Activated gamma-delta T cell (primary cell): ENCODE measurements at places on chromosomes 2 and 18.

DNA sequence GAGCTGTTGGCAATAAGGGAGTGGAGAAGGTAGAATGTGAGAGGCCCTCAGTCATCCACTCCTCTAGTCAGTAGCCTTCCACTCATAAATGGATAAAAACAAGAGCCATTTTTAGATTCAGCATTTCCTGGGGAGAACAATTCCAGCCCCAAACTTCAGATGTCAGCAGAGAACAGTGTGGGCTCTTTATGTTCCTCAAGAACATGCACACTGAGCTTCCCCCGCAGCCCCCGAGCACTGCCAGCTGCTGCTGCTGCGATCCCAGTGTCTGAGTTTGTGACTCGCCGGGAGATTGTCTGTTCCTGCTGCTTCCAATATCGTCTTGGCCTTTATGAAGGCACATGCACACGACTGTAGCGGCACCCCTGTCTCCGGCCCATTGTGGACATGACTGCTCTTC is 143.7 kb upstream of the CTNNA2 start:
- DNase-seq: no peak

GRCh38 chr2:169768262-169768995 is 30.2 kb upstream of the SSB start:
- peak; percentile 10 for DNase-seq

DNA sequence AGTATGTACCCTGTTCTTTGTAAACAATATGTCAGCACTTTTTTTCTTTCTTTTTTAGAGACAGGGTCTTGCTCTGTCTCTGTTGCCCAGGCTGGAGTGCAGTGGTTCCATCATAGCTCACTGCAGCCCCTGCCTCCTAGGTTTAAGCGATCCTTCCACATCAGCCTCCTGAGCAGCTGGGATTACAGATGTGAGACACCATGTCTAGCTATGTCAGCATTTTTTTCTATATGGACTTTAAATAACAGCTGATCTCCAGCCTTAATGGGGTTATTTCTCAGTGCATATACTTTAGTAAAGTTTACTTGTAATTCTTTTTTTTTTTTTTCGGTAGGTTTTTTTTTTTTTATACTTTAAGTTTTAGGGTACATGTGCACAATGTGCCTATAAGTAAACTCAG is 26.6 kb downstream of the ABCG5 start:
- DNase-seq: no peak

- no peak for DNase-seq
Observed at GRCh38 chr2:167954495-167954894, 292.9 kb downstream of the STK39 start.

DNA sequence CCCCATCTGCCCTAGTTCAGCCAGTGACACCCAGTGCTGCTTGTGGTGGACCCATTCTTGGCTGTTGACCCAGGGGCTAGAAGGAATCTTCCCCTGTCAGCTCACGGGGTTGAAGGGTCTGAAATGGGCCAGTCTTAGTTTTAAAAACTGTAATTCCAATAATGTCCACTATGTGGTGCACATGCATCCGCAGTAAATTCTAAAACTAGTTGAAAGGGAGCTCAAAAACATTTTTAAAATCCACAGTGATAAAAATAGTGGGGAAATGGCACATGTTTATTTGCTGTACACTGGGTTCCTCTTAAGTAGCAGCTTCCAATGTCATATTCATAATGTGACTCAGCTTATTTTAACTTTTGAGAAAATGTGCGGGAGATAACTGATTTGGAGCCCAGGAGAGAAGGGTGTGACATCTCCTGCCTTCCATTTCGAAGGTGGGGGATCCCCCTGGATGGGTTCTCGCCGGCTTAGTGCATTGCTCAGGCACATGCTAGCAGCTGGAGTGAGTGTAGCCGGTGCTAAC is 32.8 kb downstream of the GRHL1 start:
- DNase-seq: no peak

GRCh38 chr2:16067866-16068551 is 127.7 kb downstream of the MYCN start:
- DNase-seq: no peak

DNA sequence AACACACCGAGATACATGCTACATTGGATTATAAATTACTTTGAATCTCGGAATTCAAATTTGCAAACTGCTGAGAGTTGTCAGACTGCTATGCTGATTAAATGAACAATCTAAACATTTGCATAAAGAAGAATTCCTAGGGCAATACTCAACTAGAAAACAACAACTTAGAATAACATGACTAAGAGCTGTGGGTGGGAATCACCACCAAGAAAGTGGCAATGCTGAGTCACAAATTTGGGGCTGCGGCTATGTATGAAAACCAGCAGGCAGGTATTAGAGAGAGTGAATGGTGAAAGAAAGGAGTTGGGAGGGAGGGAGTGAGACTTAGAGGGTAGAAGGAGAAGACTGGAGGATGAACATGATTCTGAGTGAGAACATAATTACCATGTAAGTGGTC is 559.5 kb downstream of the PIK3C3 start:
- DNase-seq: no peak

- DNase-seq: no peak
Observed at GRCh38 chr2:85755122-85756027, 1.6 kb downstream of the ATOH8 start.

DNA sequence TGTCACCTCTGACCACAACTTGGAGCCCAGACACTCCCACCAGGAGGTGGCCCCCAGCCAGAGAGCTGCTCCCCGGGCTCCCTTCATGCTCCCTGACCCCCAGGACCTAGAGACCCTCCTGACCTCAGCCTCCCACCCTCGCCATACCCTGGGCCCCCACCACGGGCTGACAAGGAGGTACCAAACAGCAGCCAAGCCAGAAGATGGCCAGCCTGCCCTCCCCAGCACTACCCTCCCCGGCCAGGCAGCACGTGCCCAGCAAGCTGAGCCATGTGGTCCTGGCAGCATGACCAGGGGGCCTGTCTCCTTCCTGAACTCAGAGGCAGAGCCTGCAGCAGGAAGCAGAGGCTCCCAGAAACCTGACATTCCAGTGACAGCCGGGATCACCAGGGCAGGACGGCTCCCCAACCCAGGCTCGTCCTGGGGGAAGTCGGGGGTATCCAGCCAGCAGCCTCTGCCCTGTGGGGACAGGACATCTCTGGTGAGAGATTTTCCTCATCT is 69.4 kb upstream of the GPC1 start:
- DNase-seq: no peak

DNA sequence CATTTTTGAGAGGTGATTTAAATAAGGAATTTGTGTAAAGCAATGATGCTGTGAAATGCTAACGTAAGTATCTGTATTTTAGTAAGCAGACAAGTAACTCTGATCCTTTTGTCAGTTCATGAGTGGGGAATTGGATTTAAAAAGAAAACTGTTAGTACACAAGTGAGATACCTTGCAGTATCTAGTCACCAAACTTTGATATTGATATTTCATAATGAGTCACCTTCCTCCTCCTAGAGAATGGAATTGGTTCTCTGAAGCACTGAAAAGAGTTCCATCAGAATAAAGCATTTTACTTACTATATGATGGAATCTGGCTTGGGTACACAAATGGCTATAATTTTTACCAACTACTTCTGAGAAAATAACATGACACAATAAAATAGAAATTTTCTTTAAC is 232.2 kb downstream of the ZNF804A start:
- DNase-seq: no peak

DNA sequence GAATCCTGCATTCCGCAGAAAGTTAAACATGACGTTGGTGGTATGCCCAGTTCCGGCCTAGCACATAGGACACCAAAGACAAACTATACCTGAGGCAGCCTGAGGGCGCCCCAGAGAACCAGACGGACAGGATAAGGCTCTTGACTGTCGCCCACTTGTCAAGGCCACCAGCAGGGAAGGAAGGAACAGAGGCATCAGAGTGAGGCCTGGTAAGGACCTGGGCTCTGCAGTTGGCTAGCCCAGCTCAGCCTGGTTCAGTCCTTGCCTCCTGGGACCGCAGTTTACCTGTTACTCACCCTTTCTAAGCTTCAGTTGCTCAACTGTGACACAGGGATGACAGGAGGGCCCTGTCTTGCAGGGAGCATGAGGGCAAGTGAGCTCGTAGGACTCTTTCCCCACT is 82.1 kb downstream of the ACTR2 start:
- no peak for DNase-seq

DNA sequence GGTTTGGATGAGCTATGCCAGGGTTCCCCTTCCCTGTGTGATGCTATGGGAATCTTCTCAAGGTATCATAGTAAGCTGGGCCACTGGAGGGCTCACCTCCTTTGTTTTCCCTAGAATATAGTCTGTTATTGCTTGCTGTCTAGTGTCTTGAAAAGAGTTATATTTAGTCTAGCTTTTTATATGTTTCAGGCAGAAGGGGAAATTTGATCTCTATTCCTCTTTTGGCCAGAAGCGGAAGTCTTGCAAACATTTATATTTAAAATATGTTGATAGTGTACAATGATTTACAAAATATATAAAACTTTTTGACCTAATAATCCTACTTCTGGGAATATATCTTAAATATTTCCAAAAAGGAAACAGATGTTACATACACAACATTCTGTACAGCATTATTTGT is 260.7 kb downstream of the FHOD3 start:
- DNase-seq: no peak

DNA sequence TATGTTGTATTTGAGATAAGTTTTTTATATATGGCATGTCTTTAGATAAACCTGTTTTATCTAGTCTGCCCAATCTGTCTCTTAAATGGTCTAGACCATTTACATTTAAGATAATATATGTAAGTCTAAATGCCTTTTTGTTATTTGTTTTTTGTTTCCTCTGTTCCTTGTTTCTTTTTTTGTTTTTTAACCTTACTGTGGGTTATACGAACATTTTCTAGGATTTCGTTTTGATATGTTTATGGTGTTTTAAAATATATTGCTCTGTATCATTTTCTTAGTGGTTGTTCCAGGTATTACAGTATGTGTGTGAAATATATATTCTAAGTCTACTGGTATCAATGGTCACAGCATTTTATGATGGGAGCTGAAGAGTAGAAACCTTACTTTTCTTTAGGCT is 13.3 kb downstream of the BCL2L11 start:
- DNase-seq: no peak

- no peak for DNase-seq
Observed at GRCh38 chr2:85999061-85999831, 106.4 kb downstream of the POLR1A start.

GRCh38 chr2:158009399-158009798 is 92.3 kb upstream of the UPP2 start:
- DNase-seq: no peak

DNA sequence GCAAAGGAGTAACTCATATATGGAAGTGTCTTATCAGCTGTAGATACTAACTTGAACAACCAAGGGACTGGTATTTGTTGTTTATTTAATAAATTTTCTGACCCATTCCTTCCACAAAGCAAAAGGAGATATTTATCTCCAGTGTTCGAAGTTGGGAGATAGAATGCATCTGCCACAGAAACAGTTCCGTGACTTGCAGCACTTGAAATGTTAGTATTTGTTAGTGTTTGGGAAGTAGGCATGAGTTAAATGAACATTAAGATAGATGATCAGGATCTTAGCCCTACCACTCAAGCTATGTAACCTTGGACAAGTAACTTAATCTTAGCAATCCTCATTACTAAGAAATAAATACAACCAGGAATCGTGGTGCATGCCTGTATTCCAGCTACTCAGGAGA is 12.1 kb upstream of the SULT1C4 start:
- no peak for DNase-seq

DNA sequence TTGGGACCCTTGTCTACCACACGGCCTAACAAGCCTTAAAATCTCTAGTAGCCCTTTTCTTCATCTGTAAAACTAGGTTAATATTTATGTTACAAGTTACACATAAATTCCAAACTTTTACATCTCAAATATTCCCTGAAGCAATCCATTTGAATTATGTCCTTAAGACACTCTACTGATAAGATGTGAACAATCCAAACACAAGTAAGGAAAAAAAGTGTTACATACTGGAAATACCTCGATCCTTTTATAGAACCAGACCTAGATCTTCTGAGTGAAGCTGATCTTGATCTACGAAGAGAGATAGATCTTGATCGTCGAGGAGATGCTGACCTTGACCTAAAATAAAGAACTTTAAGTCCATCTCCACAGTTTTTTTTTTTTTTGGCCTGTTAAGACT is 3.3 kb downstream of the SRSF7 start:
- no peak for DNase-seq

GRCh38 chr18:36215577-36215976 is 28.3 kb downstream of the MOCOS start:
- no peak for DNase-seq

- DNase-seq: no peak
Observed at GRCh38 chr2:196278491-196278911, 107.1 kb upstream of the STK17B start.

- DNase-seq: no peak
Observed at GRCh38 chr2:218405746-218406208, 6.1 kb downstream of the CTDSP1 start.

- no peak for DNase-seq
Observed at GRCh38 chr2:234003972-234004617, 46.4 kb upstream of the SPP2 start.

- DNase-seq: no peak
Observed at GRCh38 chr2:26016012-26016705, 17.7 kb upstream of the RAB10 start.

DNA sequence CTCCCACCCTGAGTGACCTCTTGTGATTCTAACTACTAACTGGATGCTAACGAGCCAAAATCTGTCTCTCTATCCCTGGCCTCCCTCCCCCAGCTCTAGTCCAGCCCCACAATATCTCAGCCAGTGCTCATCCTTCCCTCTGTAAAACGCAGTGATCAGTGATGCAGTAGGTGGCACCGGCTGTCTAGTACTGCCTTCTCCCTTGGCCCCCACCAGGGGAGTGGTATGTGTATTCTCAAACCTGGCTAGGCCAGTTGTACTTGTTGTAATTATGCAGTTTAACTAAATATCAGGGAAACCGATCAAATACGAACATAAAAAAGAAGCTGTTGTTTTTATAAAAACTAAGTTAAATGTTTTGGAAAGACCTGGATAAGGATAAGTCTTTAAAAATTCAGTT is 113.2 kb upstream of the ALPP start:
- no peak for DNase-seq

DNA sequence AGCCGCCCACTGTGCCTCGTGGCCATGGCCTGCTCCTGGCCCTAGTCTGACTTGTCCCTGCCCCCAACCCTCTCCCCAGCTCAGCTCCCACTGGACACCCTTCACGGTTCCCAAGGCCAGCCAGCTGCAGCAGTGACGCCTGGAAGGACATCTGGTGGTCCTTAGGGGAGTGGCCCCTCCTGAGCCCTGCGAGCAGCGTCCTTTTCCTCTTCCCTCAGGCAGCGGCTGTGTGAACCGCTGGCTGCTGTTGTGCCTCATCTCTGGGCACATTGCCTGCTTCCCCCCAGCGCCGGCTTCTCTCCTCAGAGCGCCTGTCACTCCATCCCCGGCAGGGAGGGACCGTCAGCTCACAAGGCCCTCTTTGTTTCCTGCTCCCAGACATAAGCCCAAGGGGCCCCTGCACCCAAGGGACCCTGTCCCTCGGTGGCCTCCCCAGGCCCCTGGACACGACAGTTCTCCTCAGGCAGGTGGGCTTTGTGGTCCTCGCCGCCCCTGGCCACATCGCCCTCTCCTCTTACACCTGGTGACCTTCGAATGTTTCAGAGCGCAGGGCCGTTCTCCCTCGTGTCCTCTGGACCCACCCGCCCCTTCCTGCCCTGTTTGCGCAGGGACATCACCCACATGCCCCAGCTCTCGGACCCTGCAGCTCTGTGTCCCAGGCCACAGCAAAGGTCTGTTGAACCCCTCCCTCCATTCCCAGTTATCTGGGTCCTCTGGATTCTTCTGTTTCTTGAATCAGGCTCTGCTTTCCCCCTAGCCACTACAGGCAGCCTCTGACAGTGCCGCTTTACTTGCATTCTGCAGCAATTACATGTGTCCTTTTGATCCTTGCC is 35.8 kb downstream of the ANO7 start:
- DNase-seq: no peak
